Thoracic aorta (tissue), 2 donors: ENCODE measurements at places on chromosomes 6 and 20.

- no peak for DNase-seq
Observed at GRCh38 chr20:24546232-24546892, 76.9 kb downstream of the SYNDIG1 start.

GRCh38 chr20:35886537-35886936 is 67.8 kb downstream of the SCAND1 start:
- no peak for DNase-seq

DNA sequence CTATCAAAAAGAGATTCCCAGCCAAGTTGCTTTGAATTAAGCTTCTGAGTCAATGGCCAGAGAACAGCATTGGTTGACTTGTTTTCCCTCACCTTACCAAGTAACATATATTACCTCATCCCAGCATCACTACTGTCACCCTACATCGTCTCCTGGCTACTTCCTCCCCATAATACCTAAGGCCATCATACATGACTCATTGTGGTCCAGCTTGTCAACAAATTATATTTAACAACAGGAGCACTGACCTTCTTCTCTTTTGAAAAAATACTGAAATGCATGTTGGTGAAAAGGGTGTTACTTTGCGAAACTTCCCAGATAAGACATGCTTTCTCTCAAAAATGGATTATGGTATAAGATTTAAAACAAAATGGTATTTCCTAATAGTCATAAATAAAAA is 106.9 kb downstream of the TBX18 start:
- DNase-seq, result no peak

DNA sequence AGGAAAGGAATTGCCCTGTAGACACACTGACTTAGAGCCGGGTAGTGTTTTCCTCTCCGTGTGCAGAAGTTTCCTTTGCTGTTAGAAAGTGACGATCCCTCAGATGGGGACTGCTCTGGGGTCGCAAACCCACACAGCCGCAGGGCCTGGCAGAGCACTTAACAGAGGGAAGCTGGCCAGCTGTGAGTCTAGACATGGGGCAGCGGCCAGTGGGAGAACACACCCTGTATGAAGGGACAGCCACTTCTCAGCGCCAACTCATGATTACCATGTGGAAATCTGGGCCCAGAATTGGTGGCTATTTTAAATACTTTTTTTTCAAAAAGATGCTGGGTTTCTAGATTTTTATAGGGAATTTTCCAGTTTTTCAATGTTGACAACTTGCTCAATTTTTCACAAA is 39.4 kb downstream of the SLC9A8 start:
- DNase-seq, result no peak

GRCh38 chr6:162056745-162057144 is 670.8 kb downstream of the PRKN start:
- no peak for DNase-seq

GRCh38 chr20:50347284-50348063 is 156.8 kb downstream of the CEBPB start:
- no peak for DNase-seq

DNA sequence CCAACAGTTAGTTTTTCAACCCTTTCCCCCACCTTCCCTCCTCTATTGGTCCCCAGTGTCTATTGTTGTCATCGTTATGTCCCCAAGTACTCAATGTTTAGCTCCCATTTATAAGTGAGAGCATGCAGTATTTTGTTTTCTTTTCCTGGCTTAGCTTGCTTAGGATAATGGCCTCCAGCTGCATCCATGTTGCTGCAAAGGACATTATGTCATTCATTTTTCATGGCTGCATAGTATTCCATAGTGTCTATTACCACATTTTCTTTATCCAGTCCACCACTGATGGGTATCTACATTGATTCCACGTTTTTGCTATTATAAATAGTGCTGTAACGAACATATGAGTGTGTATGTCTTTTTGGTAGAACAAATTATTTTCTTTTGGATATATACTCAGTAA is 55.3 kb upstream of the HIVEP1 start:
- no peak for DNase-seq

- DNase-seq, result no peak
Observed at GRCh38 chr6:161798844-161799394, 525.1 kb upstream of the AGPAT4 start.

DNA sequence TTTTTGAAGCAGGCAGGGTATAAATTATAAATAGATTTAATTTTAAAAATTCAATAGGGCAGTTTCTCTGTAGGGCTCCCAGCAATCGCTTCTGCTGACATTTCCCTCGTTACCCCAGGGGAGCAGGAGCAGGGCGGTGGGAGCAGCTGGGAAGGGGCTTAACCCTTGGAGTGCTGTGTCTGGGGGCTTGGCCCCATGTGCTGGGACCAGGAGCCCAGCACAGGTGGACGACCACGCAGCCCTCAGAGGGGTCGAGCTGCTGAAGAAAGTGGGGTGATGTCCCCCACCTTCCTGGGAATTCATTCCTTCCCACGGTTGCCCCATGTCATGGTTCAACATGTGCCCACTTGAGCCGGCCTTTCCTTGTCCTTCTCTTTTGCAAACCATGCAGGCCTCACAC is 67.5 kb upstream of the STX16 start:
- no peak for DNase-seq

DNA sequence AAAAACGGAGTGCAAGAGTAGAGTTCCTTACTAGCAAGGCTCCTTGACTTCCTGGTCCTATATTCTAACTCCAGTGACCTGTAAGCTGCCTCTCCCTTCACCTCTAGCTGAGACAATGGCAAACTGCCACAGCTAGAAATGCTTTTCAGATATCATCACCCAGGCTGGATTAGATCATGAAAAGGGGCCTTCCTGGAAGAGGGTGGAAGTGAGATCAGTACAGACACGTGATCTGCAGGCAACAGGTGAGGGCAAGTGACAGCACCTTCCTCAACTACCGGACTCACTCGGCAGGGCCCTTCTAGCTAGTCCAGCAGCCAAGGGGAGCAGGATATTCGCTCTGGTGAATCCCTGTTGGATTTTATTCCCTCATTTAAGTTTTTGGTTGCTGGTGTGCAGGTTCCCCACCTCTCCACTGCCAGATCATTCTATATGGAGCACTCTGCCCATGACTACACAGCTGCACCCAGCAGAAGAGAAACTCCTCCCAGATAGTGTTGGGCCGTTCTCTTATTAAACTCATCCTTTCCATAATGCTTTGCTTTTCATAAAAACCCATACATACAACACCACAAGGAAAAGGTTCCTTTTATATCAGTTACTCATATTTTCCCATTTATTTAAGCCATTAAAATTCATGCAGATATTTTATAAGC is 26.4 kb upstream of the FAM83C start:
- DNase-seq, result no peak

- DNase-seq, result no peak
Observed at GRCh38 chr6:100267721-100268123, 197.0 kb downstream of the SIM1 start.

DNA sequence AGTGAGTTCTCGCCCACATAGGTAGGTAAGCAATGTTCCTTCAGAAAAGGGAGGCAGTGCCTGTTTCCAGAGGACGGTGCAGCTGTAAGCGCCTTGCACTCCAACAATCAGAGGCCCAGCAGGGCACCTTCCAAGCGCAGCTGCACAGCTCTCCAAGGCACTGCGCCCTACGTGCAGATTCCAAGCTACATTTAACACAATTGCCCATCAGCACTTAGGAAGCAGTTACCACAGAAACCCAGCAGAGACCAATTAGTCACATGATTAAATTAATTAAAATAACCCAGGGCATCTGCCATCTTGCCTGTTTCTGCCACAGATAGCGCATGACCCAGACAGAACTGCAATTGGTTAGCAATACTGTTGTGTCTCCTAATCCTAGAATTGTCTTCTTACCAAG is 65.5 kb downstream of the SOBP start:
- DNase-seq, result no peak

- no peak for DNase-seq
Observed at GRCh38 chr6:96420294-96420693, 101.3 kb upstream of the UFL1 start.

- DNase-seq, result no peak
Observed at GRCh38 chr6:106572436-106572835, 56.9 kb downstream of the RTN4IP1 start.

GRCh38 chr20:35360033-35360432 is 51.7 kb downstream of the UQCC1 start:
- no peak for DNase-seq

GRCh38 chr6:159036673-159037072 is 8.1 kb downstream of the TAGAP start:
- DNase-seq, result no peak

- no peak for DNase-seq
Observed at GRCh38 chr6:24831771-24832716, 33.3 kb upstream of the ARMH2 start.

DNA sequence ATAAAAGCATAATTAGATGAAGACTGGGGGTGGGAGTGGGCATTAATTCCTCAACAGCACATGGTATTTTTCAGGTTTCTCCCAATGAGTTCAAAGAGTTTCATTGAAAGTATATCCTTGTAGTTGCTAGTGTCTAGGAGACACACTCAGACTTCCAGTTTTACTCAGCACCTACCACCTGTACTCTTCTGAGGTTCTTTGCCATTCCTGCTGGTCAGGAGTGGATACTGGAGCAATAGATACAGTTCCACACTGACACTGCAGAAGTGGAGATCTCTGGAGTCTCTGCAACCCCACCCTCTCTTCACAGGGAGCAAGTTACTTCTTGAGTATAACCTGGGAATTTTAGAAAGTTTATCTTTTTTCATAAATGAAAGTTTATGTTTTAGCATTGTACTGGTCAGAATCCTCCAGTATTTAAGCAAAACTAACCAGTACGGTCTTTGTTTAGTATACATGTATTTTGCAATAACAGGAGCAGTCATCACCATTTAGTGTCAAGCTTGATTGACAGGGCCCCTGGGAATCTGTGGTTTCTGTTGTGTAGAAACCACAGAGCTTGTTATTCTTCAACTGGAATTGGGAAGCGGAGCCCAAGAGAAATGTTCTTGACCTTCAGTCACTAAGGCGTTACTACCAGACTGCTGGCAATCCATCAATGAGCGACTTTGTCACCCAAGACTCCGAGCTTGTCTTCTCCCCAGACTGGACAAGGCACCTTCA is 148.1 kb downstream of the ZDHHC14 start:
- no peak for DNase-seq

- DNase-seq, result no peak
Observed at GRCh38 chr20:33656010-33656782, 5.9 kb upstream of the C20orf144 start.

GRCh38 chr6:23145781-23146180 is 576.4 kb downstream of the HDGFL1 start:
- DNase-seq, result no peak

- DNase-seq, result no peak
Observed at GRCh38 chr6:159044899-159045727, at the start of gene TAGAP. Gene TAGAP, minus strand, starts transcription at chr6:159044991. Its CDS starts 845 bp downstream, at chr6:159044146.

GRCh38 chr20:10622657-10623418 is 51.0 kb downstream of the JAG1 start:
- DNase-seq, result no peak

GRCh38 chr6:41370488-41371111 is 35.2 kb downstream of the NCR2 start:
- no peak for DNase-seq

- no peak for DNase-seq
Observed at GRCh38 chr6:150638765-150639164, 39.1 kb downstream of the PLEKHG1 start.

- no peak for DNase-seq
Observed at GRCh38 chr6:90425161-90425641, 128.6 kb upstream of the BACH2 start.

DNA sequence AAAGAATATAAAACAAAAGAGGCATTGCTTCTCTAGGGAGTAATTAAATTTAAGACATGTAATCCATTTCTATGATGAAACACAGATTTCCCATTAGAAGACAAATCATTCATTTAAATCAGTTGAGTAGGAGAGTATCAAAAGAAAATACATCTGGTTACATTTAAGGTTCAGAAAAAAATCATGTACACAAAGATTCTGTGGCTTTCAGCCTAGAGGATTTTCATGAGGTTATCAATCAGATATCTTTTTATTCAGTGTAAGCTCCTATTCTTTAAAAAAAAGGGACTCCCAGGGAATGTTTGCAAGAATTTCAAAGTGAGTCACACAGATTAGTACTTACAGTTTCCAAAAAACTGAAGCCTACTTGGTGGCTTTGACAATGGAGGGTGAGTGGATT is 24.9 kb downstream of the COL21A1 start:
- no peak for DNase-seq
